Suppressor macrophage (primary cell): ENCODE measurements at places on chromosomes 12 and 14.

DNA sequence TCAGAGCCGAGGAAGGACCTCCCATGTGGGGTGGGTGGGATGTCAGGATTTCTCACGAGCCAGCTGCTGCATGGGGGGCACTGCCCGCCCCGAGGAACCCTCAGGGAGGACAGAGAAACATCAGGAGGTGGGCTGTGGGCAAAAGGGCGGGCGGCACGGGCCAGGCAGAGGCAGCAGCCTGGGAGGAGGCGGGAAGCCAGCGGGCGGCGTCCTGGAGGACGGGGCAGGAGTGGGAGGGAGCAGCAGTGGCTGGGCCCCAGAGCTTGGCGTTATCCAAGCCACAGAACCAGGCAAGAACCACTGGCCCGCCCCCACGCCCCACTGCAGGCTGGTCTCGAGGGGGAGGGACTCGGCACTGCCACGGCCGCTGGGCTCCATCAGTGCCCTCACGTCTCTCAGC, 2.4 kb downstream of the C14orf180 start:
- DNase-seq: no peak

- peak; percentile 90 for DNase-seq
These were observed at the start of gene CCDC38 for GRCh38 chr12:95942524-95943329. CCDC38 (minus strand) TSS chr12:95942614; CDS start chr12:95936509, 6,105 bp downstream.

DNA sequence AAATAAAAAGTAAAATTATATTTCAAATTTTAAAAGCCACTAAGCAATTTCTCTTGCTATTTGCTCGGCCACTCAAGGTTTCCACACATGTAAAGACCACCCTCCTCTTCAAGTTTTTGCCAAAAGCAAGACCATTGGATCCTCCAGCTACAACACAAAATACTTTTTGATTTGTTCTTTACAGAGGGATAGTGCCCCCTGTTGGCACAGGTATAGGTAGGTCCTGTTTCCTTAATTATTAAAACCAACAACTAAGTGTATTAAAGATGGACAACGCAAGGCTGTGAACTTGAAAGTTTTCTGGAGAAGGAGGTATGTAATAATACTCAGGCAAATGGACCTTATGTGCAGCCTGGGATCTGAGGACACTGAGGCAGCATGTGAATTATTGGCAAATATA, 23.8 kb downstream of the ATP6V1D start:
- DNase-seq: peak; percentile 25

DNA sequence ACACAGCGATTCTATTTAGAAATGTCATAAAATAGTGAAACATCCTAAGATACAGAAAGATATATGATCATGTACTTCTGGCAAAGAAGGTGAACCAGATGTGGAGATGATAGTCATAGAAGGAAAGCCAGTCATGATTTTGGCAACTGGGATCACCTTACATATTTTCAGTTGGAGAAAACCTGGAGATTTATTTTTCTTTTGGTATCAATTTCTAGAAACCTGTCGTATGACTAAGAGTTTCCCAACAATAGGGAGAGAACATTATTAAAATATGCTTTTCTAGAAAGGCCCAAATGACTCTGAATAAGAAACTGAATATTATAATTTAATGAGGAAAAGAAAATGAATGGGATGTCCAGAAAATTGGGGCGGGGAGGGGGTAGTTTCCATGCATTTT, 396.4 kb downstream of the ZFP36L1 start:
- DNase-seq: no peak

DNA sequence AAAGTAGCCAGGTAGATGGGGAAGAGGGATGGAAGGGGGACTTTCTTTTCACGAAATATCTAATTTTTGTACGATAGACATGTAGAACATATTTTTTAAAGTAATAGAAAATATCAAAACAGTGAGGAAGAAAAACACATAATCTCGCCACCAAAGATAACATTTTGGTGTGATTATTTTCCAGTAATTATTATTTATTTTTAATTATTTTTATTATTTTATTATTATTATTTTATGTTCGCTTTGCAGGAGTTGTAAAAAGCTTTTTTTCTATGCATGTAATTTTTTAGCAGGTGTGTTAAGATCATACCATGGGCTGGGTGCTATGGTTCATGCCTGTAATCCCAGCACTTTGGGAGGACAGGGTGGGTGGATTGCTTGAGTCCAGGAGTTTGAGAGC, 85.6 kb upstream of the CCND2 start:
- DNase-seq: no peak

DNA sequence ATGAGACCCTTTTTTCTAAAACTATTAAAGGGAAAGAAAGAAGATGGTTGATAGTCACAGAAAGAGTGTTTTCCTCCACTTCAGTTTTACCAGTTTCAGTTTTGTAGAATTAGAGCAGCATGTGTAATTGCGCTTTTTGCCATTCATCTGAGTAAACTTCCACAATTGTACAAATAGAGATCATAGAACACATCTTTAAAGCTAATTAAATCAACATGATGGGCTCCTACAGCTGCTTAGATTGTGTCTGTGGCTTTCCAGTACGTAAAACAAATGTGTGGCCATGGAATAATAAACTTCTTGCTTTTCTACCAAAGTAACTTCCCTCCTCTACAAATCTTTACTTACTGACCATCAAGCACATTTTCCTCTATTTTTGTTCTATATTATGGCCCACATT, 84.2 kb upstream of the LRIG3 start:
- DNase-seq: no peak
